ENCODE measurements at places on chromosomes 12 and 14. TPM values are rescaled to one million over a fixed set of nuclear protein-coding genes. Genes with fewer than 3 reads are reported as not detected.
A peak's percentile ranks its signal among the peaks of the same experiment; 100 is the strongest.

The SDR9C7 gene
- total RNA-seq = not detected

The ITGA7 gene
- total RNA-seq = 130 TPM

GRCh38 chr14:32013083-32013482 lies 64.0 kb upstream of the ARHGAP5 start:
- no peak overlapping the region for H3K27ac ChIP-seq
- DNase-seq = no peak
- no peaks in the 10 kb centered on the region for H3K27me3 ChIP-seq
- no peak overlapping the region for H3K4me3 ChIP-seq
- peaks cover 3% of the 10 kb centered on the region for H3K4me1 ChIP-seq

- H3K27ac ChIP-seq = no peak overlapping the region
- H3K27me3 ChIP-seq = no peaks in the 10 kb centered on the region
- no peak for DNase-seq
- no peak overlapping the region for H3K4me3 ChIP-seq
- H3K36me3 ChIP-seq = no peaks in the 10 kb centered on the region
Measured at GRCh38 chr12:74619084-74619483, 81.4 kb downstream of the ATXN7L3B start.

The PRICKLE1 gene
- total RNA-seq = 9.6 TPM

The MYF5 gene
- total RNA-seq = not detected

DNA sequence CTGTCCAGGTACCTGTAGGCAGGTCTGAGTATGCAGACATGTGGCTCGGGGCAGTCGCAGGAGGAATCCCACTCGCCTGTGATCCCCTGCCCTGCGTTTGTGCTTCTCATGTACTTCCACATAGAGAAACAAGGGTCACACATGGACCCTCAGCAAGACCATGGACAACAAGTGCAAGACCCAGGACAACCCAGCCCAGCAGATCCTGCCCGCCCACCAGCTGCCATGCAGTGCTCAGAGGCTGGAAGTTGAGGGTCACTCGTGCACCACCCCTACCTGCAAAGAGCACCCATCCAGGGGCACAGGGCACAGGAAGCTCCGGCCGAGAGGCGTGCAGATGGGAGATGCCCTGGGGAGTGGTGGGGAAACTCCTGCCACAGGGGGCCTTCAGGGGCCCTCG lies 67.5 kb upstream of the C14orf180 start:
- H3K27me3 ChIP-seq = no peaks in the 10 kb centered on the region
- no peak overlapping the region for H3K27ac ChIP-seq
- no peak for DNase-seq
- H3K4me3 ChIP-seq = no peak overlapping the region

The ETFBKMT gene
- total RNA-seq = 4.4 TPM

The RERGL gene
- not detected for total RNA-seq

DNA sequence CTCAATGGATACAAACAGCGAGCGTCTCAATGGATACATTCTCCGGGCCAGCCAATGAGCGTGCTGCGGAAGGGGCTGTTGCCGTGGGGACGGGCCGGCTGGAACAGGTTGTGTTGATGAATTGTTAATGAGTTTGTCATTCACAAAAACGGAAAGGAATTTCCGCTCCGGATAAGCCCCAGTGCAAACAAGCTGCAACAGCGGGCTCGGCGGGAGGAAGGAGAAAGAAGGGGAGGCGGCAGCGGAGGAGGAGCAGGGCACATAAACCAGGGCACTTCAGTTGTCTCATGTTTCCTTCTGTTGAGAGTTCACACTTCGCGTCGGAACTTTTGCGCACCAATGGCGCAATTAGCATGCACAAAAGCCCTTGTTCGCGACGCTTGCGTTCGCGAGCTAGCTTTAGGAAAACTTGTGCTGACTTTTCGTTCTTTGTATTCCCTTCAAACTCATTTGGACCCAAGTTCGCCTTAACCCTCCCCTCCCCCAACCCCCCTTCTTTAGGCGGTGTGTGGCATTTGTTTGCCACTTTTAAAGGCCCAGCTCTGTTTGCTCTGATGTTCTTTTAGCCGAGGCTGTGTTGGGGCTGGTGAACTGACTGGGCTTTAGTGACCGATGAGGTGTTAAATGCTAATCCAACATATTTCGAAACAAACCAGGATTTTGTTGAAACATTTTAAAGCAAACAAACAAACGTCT lies at the start of gene DUSP6:
Gene DUSP6 (minus strand): TSS at position 10 of the 696 bp plus-strand sequence. CDS start 462 bp downstream, outside the sequence.
- peaks cover 4% of the 10 kb centered on the region for H3K36me3 ChIP-seq
- peak; percentile 99 for DNase-seq
- peaks cover 14% of the 10 kb centered on the region for H3K4me1 ChIP-seq
- H3K27me3 ChIP-seq = no peaks in the 10 kb centered on the region
- peak within 1 kb of the TSS; percentile 96 for H3K27ac ChIP-seq

The ZNF891 gene
- 1.2 TPM for total RNA-seq

DNA sequence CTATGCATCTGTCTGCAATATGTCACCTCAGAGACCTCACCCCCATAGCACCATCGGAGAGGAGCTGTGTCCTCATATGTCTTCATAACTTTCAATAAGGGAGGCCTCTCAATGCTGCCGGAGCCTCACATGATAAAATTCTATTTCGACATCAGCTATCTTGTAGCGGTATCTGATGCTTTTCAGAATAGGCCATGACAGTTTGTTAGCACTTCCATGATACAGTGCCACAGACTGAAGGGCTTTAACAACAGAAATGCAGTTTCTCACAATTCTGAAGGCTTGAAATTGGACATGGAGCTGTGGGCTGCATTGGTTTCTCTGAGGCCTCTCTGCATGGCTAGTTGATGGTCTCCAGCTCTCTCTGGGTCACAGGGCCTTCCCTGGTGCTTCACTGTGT lies 125.0 kb upstream of the PZP start:
- no peaks in the 10 kb centered on the region for H3K36me3 ChIP-seq
- H3K4me1 ChIP-seq = no peaks in the 10 kb centered on the region
- no peak overlapping the region for H3K27ac ChIP-seq
- no peak for DNase-seq
- no peak overlapping the region for H3K4me3 ChIP-seq

The LPAR5 gene
- total RNA-seq = not detected

GRCh38 chr14:72617391-72618031 lies 276.4 kb downstream of the DPF3 start:
- no peaks in the 10 kb centered on the region for H3K36me3 ChIP-seq
- DNase-seq = no peak
- H3K4me3 ChIP-seq = no peak overlapping the region
- H3K4me1 ChIP-seq = peaks cover 13% of the 10 kb centered on the region

DNA sequence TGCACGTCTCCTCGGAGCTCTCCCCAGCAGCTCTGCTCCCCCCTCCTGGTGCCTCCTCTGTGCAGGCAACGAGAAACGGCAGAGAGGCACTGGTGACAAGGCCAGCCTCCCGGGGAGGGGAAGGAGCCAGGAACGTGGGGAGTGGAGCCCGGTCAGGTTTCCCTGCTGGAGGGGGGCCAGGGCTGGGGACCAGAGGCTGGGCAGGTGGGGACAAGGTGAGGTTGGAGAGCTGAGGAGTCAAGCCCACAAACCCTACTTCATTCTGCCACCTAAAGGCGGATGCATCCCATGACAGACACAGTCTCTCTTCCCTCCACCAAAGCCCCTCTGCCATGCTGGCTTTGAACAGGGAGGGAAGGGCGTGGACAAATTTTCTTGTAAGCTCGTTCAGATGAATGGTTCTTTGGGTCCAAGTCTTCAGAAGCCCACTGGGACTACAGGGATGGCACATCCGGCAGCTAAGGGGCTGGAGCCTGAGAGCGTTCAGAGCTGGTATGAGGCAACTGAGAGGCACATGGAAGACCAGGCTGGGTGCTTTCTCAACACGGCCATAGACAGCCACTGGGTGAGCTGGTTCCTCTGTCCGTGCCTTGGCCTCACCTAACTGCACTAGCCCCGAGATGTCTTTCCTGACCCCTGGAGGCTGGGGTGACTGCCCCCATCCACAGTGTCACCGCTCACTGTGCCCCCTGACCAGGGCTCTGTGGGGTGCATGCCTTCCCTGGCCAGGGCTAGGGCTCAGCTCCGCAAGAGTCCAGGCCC lies 105.9 kb downstream of the RBM19 start:
- no peak overlapping the region for H3K4me3 ChIP-seq
- H3K4me1 ChIP-seq = no peaks in the 10 kb centered on the region
- DNase-seq = no peak
- no peaks in the 10 kb centered on the region for H3K27me3 ChIP-seq
- H3K36me3 ChIP-seq = peaks cover 2% of the 10 kb centered on the region
- no peak overlapping the region for H3K27ac ChIP-seq

DNA sequence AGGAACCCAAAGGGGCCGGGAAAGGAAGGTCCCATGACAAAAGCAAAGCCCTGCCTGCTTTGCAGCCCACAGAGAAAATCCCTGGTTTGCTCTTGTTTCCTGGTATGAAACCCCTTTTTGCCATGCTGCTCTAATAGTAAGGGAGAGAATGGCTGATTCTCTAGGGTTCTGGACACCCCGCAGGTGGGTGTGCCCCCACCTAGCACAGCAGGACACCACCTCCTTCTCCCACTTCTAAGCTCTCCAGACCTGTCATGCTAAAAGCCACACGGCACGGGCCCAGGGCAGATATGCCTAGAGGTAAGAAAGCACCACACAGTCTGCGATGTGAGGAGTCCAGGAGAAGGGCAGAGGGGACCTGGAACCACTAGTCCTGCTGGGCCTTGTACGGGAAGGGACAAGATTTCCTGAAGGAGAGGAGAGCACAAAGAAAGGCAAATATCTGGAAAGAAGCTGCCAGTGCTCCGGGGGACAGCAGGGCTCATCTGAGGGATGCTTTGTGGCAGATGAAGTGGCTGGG lies 113.3 kb downstream of the BCL11B start:
- no peaks in the 10 kb centered on the region for H3K27me3 ChIP-seq
- no peak overlapping the region for H3K4me3 ChIP-seq
- no peaks in the 10 kb centered on the region for H3K4me1 ChIP-seq

GRCh38 chr14:76829650-76830421 lies 3.6 kb downstream of the LRRC74A start:
- no peak for DNase-seq
- H3K4me1 ChIP-seq = no peaks in the 10 kb centered on the region
- no peak overlapping the region for H3K27ac ChIP-seq

The IFNG-AS1 gene
- not detected for total RNA-seq

DNA sequence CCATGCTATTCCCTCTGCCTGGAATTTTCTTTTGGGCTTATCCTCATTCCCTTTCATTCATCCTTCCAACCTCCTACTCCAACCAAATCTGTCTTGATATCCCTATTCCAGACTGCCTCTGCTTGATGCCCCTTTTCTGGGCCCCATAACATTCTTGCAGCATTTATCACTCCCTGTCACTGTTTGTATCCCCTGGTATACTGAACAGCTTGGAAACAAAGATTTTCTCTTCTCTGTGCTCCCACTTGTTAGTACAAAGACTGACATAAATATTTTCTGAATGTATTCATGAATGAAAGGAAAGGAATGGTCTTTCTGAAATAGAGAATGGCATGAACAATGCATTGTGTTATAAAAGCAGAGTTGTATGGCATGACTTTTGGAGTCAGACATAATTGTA lies 7.5 kb downstream of the IRAK4 start:
- no peaks in the 10 kb centered on the region for H3K36me3 ChIP-seq
- H3K27ac ChIP-seq = no peak overlapping the region
- H3K4me3 ChIP-seq = no peak overlapping the region
- no peaks in the 10 kb centered on the region for H3K4me1 ChIP-seq
- no peaks in the 10 kb centered on the region for H3K27me3 ChIP-seq

DNA sequence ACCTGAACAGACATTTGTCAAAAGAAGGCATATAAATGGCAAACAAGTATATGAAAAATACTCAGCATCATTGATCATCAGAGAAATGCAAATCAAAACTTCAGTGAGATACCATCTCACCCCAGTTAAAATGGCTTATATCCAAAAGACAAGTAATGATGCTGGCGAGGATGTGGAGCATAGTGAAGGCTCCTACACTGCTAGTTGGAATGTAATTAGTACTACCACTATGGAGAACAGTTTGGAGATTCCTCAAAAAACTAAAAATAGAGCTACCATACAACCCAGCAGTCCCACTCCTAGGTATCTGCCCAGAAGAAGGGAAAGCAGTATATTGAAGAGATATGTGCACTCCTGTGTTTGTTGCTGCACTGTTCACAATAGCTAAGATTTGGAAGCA lies 146.1 kb downstream of the TGFB3 start:
- H3K27ac ChIP-seq = no peak overlapping the region
- H3K4me1 ChIP-seq = peaks cover 11% of the 10 kb centered on the region
- H3K4me3 ChIP-seq = no peak overlapping the region
- no peaks in the 10 kb centered on the region for H3K27me3 ChIP-seq

DNA sequence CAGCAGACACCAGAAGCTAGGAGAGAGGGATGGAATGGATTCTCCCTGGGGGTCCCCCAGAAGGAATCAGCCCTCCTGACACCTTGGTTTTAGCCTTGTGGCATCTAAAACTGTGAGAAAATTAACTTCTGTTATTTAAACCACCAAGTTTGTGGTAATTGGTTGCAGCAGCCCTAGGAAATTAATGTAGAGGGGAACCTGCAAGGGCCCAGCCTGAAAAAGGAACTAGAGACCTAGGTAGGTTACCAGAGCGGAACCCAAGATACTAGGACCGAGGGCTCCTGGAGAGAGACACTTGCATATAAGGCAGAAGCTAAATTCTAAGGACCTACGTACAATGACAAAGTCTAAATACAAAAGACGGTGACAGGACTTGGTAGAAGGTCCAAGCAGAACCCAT lies 8.1 kb upstream of the DENND5B start:
- no peak overlapping the region for H3K27ac ChIP-seq
- no peak for DNase-seq
- H3K27me3 ChIP-seq = no peaks in the 10 kb centered on the region
- H3K36me3 ChIP-seq = no peaks in the 10 kb centered on the region

The GDF3 gene
- not detected for total RNA-seq

- H3K4me1 ChIP-seq = peaks cover 2% of the 10 kb centered on the region
- no peaks in the 10 kb centered on the region for H3K27me3 ChIP-seq
- H3K4me3 ChIP-seq = no peak overlapping the region
- H3K36me3 ChIP-seq = no peaks in the 10 kb centered on the region
Measured at GRCh38 chr12:40261937-40262336, 37.1 kb downstream of the LRRK2 start.

GRCh38 chr12:24661657-24662096 lies 287.2 kb downstream of the BCAT1 start:
- H3K4me1 ChIP-seq = peaks cover 9% of the 10 kb centered on the region
- no peaks in the 10 kb centered on the region for H3K36me3 ChIP-seq
- H3K4me3 ChIP-seq = no peak overlapping the region
- peak; percentile 98 for DNase-seq

DNA sequence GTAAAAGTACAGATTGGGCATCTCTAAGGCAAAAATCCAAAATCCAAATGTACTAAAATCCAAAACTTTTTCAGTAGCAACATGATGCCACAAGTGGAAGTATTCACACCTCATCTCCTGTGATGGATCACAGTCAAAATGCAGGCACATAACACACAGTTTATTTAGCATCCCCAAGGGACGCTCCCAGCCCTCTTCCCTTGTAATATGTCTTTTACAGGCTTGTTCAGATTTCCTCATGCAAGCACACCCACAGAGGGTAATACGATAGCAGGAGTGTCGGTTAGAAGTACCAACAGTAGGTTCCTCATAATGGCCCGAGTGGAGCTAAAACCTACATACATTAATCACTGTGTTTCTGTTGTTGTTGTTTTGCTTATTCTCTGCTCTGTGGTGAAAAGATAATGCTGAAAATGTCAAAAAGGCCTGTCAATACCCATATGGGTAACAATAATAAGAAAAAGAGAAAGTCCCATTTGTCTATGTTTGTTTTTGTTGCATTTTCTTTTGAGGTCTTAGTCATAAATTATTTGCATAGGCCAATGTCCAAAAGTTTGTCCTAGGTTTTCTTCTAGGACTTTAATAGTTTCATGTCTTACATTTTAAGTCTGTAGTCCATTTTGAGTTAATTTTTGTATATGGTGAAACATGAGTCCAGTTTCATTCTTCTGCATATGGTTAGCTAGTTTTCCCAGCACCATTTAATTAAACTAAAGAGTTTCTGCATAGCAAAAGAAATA lies 133.1 kb downstream of the LRIG3 start:
- no peaks in the 10 kb centered on the region for H3K36me3 ChIP-seq
- no peak overlapping the region for H3K27ac ChIP-seq
- H3K4me3 ChIP-seq = no peak overlapping the region
- no peaks in the 10 kb centered on the region for H3K27me3 ChIP-seq
- no peaks in the 10 kb centered on the region for H3K4me1 ChIP-seq

The KRT6A gene
- not detected for total RNA-seq

All from fibroblast of lung (primary cell).